Stromal cell of bone marrow (primary cell): ENCODE measurements at places on chromosomes 12 and 14.
A peak's percentile ranks its signal among the peaks of the same experiment; 100 is the strongest.

DNA sequence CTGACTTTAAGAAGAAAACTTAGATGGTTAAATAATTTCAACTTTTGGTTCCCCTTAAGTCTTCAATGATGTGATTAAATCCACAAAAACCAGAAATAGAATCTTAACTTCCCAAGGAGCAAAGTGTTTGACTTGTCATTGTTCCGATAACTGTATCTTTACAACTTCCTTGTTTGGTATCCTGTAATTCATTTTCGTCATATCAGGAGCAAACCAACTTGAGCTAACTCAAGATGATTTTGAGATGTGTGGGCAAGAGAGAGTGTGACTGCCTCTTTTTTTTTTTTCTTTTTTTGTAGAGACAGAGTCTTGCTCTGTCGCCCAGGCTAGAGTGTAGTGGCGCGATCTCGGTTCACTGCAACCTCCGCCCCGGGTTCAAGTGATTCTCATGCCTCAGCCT lies 25.3 kb downstream of the DRAM1 start:
- DNase-seq: no peak

DNA sequence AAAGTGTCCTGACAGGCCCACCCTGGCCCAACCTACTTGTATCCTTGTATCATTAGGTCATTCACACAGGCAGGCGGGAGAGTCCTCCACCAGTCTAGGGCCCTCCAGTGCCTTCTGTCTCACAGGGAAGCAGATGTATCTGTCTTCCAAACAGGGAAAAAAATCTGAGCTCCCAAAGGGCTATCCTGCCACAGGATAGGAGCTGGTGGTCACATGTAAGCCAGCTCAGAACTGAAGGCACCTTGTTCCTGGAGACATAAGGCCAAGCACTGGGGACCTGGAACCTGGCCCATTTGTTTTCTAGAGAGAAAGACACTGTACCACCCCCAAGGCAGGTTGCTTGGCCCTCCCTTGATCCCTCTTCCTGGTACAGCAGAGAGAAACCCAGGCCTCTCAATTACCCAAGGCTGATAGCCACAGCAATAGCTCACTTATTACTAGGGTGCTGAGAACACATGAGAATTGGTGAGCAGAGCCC lies 19.4 kb upstream of the PLEKHH1 start:
- DNase-seq: no peak

DNA sequence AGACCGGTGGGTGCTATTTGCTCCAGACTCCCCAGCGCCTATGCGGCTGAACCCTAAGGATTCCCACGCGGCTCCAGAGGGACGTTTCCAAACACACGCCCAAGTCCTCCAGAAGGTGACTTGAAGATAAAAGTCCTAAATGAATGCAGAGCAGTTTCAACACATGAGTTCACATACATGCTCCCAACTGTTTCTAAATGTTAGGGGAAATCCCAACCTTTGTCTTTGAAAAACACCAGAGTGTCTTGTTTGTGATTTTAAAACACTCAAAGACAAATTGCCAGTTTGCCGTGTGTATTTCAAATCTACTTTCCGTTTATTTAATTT lies 252.9 kb upstream of the SFSWAP start:
- DNase-seq: no peak

DNA sequence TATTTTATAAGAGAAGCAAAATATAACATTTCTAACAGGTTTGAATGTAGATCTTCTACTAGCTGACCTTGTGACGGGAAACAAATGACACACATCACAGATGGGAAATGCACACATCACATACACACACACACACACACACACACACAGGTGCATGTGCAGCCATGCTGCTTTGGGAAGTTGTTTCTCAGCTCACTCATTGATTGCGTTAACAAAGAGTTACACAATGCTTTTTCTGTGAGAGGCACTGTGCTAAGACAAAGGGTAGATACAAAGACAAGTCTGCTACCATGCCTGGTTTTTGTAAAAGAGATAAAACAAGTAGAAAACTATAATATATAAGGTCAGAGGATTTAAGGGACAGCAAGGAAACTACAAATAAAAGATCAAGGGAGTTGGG lies 1.3 kb upstream of the NR1H4 start:
- DNase-seq: no peak

GRCh38 chr14:66284346-66284745 lies 201.8 kb upstream of the CCDC196 start:
- DNase-seq: peak; percentile 10

DNA sequence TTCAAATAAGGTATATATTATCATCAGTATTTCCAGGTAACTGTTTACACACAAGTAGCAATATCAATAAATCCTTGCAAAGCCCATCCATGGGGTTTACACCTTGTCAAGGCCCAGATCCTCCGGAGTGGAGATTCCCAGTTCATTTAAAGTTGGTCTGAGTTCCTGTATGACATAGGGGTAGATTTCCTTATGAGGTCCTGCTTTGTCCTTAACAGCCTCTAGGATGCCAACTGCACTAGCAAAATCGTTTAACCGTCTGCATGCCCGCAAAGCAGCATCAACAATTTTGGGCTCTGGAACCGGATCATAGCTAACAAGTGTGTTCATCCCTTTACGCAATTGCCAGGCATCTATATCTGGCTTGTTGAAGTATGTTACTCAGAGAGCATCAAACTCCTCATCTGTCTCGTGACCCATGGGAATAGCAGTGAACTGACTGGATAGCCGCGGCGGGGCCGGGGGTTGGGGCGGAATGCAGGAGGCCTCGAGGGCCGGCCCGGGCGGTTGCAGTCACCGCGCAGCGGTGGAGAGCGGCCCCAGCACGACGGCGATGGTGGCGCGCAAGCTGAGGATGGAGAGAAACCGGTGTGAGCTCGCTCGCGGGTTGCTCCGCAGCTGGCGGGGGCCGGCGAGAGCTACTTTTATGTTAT lies 30.6 kb upstream of the FBXO34 start:
- peak; percentile 24 for DNase-seq

DNA sequence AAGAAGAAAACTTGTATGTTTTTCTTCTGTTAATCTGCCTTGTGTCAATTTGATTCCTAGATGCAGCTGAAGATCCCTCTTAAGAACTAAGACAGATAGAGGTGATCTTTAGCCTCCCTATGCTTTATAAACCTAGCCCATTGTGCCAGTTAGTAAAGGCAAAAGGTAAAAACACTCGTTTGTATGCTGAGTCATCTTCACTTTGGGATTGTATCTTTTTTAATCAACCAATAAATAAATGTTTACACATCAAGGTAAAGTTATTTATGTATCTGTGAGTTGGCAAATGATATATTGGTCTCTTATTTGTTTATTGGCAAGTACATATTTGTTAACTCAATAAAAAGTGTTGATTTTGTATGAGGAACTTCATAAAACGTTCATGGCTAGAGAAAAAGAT lies 165.9 kb upstream of the AMIGO2 start:
- DNase-seq: no peak

DNA sequence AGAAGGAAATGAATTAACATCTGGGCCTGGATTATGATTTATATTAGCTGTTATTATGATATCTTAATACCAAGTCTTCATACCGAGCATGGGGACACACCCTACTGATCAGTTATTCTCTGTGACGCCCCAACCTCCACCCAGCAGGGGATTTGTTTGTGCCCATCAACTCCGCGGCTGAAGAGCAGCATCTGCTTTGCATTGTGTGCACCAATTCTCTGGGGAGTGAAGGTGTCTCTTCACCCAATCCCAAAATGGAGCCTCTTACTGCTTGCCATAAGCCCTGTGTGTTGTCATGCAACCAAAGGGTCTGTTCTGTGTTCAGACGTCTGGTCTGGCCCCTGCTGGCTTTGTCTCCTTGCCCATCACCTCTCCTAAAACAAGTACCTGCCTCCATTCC lies 25.4 kb downstream of the DHRS2 start:
- no peak for DNase-seq

GRCh38 chr12:115666168-115666567 lies 611.3 kb downstream of the MED13L start:
- no peak for DNase-seq

DNA sequence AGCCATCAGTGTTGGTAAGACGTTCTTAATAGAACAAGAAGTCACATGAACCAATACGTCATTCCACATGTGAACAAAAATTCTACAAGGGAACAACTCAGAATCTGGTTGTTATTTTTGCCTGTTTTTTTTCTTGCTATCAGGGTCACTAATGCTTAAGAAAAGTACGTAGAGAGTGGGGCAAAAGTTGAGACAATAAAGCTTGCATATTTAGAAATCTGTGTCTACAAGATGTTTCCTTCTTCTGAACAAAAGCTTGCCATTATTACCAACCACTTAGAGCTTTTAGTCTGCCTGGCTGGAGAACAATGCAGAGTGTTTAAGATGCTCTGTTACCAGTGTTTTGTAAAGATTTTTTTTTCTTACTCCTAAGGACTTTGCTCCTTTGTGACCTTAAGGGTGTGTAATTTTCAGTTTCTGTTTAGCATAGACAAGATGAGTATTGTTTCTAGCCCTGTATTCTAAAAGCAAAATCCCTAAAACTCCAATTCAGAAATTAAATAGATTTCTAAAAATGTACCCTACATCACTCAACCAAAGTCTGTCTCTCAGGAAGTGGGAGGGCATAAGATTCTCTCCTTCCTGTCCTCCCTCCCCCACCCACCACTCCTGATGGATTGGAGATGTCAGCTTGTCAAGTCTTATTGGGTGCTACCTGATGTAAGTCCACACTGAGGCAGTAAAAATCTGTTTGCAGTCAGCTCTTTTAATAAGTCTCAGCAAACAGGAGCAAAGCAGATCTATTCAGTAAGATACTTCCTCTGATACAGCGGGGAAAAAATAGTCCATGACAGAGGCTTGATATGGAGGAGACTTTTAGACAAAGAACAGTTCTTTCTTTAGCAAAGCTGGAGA lies 267.6 kb downstream of the GRIN2B start:
- DNase-seq: no peak

- DNase-seq: peak; percentile 65
Observed at GRCh38 chr14:75049136-75049535, 2.1 kb downstream of the MLH3 start.

- no peak for DNase-seq
Observed at GRCh38 chr12:29035112-29035511, 114.0 kb upstream of the FAR2 start.

DNA sequence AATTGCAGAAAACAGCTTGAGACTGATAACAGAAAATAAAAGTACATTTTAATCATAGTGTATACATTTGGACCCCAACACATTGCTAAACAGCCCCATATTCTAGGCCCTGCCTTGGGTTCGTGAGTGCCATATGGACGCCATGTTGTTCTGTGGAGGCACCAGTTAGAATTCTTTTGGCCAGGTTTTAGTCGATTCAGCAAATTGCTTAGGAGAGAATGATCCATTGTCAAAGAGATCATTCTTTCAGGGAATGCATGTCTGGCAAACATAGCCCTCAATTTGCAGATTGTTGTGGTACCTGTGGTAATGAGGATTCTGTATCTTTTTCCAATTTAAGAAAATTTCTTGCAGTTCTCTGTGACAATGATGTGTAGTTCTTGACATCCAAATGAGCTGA lies 183.6 kb upstream of the DDHD1 start:
- DNase-seq: no peak

GRCh38 chr12:12007001-12007712 lies 63.6 kb upstream of the BCL2L14 start:
- DNase-seq: no peak

DNA sequence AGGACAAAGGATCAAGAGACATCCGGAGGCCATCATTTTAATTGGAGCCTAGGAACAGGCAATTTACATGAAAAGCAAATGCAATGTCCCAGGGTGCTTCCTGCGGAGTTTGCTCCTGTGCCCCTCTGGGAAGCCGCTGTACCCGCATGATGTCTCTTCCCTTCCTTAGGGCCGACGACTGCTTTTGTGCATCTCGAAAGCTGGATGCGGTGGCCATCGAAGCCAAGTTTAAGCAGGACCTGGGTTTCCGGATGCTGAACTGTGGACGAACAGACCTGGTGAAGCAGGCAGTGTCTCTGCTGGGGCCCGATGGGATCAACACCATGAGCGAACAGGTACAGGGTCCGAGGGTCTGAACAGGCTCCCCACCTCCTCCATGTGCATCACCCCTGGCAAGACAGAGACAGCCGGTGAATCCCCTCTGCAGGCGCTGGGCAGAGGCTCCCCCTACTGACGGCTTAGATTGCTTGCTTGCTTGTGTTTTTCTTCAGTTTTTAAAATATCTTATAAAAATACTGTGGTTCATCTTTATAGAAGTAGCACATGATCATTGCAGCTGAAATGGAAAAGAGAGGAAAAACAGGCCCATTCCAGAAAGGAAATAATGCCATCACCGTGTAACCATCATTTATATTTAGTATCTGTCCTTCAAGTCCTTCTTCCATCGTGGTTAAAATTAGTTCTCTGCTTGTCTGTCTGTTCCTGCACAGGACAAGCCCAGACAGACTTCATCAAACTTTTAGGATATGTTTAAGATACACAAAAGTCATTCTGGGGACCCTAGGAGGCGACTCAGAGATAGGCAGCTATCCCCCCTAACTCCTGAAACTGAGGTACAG lies 75.4 kb upstream of the PWP1 start:
- DNase-seq: peak; percentile 18

DNA sequence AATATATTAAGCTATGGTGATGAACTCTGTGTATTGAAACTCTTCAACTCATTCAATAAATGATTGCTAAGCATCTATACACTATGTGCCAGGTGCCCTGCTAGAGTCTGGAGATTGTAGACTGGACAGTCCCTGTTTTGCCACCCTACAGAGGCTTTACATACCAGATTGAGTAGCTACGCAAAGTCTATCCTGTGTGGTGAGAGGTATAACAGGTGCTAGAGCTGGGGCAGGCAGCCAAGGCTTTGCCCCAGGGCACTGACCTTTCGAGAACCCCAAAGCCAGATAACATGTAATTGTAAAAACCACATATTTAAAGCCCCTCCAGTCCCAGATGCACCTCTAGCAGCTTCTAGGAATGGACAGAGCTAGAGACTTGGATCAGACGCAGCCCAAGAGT lies 52.8 kb downstream of the PPM1H start:
- DNase-seq: no peak

GRCh38 chr12:105418821-105419291 lies 88.4 kb downstream of the C12orf75 start:
- no peak for DNase-seq

GRCh38 chr14:19873178-19873577 lies 1.8 kb upstream of the OR4K2 start:
- DNase-seq: no peak

GRCh38 chr14:30551460-30551859 lies 7.5 kb upstream of the G2E3 start:
- no peak for DNase-seq

- no peak for DNase-seq
Observed at GRCh38 chr12:127070515-127071157, 1196.3 kb upstream of the TMEM132C start.

DNA sequence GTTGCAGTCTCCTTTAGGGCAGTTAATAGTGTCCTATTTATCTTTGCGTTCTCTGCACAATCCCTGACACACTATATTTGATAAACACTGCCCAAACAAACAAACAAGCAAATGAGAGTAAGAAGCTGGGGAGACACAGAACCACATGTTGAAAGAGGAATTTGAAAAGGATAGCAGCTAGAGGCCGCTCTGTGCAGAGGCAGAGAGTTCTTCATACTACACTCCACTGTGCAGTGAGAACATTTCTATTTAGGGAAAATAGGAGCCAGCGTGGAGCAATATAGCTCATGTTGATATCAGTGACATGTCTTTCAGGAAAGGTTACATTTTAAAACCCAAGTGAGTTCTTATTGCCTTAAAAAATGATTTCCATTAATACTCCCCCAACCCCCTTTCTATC lies 140.3 kb upstream of the SEL1L start:
- DNase-seq: no peak

GRCh38 chr12:63922474-63922873 lies 78.0 kb downstream of the SRGAP1 start:
- no peak for DNase-seq
